ENCODE measurements at places on chromosomes 13 and 19.

DNA sequence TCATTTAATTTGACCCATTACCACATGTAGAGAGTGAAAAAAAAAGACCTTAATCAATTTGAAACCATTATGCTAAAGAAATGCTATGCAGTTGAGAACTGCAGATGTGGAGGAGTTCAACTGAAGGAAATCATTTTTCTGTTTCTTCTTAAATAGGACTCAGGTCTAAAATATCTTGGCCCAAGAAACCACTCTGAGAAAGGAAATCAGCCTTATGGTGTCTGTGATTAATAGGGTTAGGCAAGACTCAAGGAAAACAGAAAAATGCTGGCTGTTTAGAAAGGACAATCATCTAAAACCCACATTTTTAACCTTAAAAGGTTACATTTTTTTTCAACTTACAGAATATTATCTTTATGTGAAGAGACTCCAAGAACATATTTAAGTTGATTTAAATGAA lies 1.9 kb upstream of the SLITRK1 start:
- peaks cover 39% of the 10 kb centered on the region for H3K27me3 ChIP-seq
- H3K4me3 ChIP-seq: no peak overlapping the region
- H3K27ac ChIP-seq: no peak overlapping the region
- DNase-seq: no peak

- no peaks in the 10 kb centered on the region for H3K27me3 ChIP-seq
- H3K4me1 ChIP-seq: peaks cover 2% of the 10 kb centered on the region
- H3K27ac ChIP-seq: peak overlapping the region; percentile 59
- DNase-seq: peak; percentile 20
- H3K36me3 ChIP-seq: peaks cover 14% of the 10 kb centered on the region
Observed at GRCh38 chr19:46678110-46678732, 17.2 kb upstream of the DACT3 start.

DNA sequence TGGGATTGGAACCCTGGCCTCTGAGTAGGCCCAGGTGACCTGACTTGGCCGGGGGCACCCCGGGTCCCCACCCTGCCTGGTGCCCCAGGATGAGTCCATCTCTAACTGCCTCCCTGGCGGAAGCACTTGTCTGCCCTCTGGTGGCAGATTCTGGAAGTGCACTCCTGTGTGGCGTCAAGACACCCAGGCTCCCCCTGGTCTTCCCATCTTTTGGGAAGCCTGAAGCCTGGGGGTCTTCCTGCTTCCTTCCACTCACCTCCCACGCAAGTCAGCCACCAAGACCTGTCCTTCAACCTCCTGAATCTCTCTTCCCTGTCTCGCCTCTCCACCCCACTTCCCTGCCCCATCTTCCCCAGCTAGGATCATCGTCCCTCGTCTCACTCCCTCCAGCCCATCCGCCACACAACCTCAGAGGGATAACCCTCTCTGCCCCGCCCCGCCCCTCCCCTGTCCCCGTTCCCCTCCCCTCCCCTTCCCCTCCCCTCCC lies 7.4 kb downstream of the RABAC1 start:
- peaks cover 9% of the 10 kb centered on the region for H3K36me3 ChIP-seq
- H3K4me1 ChIP-seq: peaks cover 24% of the 10 kb centered on the region
- H3K4me3 ChIP-seq: peak overlapping the region; percentile 54
- DNase-seq: peak; percentile 81

DNA sequence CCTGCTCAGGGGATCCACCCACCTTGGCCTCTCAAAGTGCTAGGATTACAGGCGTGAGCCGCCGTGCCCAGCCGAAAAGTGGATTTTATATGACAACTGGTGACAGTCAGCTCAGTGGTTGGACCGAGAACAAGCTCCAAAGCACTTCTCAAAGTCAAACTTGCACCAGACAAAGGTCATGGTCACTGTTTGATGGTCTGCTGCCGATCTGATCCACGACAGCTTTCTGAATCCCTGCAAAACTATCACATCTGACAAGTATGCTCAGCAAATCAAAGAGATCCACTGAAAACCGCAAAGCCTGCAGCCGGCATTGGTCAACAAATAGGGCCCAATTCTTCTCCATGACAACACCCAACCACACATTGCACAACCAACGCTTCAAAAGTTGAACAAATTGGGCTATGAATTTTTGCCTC lies 21.6 kb upstream of the NAA16 start:
- no peak overlapping the region for H3K4me3 ChIP-seq
- no peak overlapping the region for H3K27ac ChIP-seq
- peaks cover 49% of the 10 kb centered on the region for H3K4me1 ChIP-seq
- peaks cover 5% of the 10 kb centered on the region for H3K36me3 ChIP-seq
- DNase-seq: no peak
- no peaks in the 10 kb centered on the region for H3K27me3 ChIP-seq

- H3K4me3 ChIP-seq: no peak overlapping the region
- H3K4me1 ChIP-seq: peaks cover 8% of the 10 kb centered on the region
- no peak for DNase-seq
- H3K27me3 ChIP-seq: no peaks in the 10 kb centered on the region
- no peak overlapping the region for H3K27ac ChIP-seq
- no peaks in the 10 kb centered on the region for H3K36me3 ChIP-seq
Observed at GRCh38 chr13:109547942-109548341, 238.4 kb downstream of the IRS2 start.

DNA sequence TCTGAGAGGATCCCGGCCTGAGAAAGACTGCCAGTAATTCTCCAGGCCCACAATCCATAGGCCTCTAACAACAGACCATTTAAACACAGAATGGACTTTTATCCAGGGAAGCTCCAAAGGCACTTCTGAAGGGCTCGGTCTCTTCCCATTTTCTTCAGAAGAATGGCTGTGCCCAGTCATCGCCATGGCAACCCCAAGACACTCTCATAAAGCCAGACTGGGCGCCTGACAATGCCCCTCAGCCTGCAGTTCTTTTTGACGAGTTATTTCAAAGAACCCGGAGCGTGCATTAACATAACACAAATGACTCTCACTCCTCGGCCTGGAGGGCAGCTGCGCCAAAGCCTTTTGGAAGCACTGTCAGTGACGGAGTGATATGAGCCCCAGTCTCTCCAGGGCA lies 61.0 kb downstream of the RASA3 start:
- peaks cover 25% of the 10 kb centered on the region for H3K36me3 ChIP-seq
- no peaks in the 10 kb centered on the region for H3K27me3 ChIP-seq
- no peak for DNase-seq
- peak overlapping the region; percentile 90 for H3K27ac ChIP-seq
- peaks cover 54% of the 10 kb centered on the region for H3K4me1 ChIP-seq

DNA sequence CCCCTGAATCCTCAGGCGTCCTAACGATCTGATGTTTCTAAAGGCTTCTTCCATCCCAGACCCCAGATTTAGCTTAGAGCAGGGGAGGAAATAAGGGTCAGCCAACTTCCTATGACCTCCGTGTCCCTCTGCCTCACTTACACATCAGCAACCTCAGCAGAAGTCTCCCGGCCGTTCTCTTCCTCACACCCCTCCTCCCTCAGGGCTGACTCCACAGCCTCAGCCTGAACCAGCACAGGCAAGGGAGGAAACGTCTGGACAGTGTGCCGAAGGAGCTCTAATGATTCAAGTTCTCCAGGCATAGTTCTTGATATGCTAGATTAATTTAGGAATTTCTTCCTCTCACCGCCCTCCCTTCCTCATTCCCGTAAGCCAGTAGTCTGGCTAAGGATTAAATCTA lies 121.4 kb downstream of the NUFIP1 start:
- H3K27ac ChIP-seq: no peak overlapping the region
- no peaks in the 10 kb centered on the region for H3K4me1 ChIP-seq
- DNase-seq: no peak
- H3K27me3 ChIP-seq: peaks cover 7% of the 10 kb centered on the region
- H3K4me3 ChIP-seq: no peak overlapping the region

- H3K4me1 ChIP-seq: peaks cover 78% of the 10 kb centered on the region
- peaks cover 7% of the 10 kb centered on the region for H3K36me3 ChIP-seq
- no peak for DNase-seq
- no peak overlapping the region for H3K4me3 ChIP-seq
- peak overlapping the region; percentile 84 for H3K27ac ChIP-seq
Observed at GRCh38 chr19:55638864-55639359, 1.9 kb upstream of the ZNF580 start.

DNA sequence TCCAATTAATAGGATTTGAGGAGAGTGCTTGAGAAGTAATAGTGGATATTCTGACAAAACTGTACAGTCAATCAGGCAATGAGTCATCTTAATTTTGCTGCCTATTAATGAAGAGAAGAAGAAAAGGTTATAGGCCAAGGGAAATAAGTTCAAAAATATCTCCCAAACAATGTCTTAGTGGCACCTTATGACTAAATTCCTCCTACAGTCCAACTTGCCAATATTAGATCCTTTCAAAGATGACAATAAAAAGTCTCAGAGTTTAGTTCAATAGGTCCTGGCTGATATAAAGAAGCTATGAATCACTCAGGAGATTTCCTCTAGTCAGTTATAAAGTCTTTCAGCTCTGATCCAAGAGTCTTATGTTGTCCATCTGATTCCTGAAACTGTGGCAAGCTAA lies 27.9 kb downstream of the UGGT2 start:
- H3K27me3 ChIP-seq: no peaks in the 10 kb centered on the region
- no peak for DNase-seq
- no peak overlapping the region for H3K27ac ChIP-seq
- no peak overlapping the region for H3K4me3 ChIP-seq
- H3K4me1 ChIP-seq: no peaks in the 10 kb centered on the region

- no peaks in the 10 kb centered on the region for H3K36me3 ChIP-seq
- H3K27me3 ChIP-seq: no peaks in the 10 kb centered on the region
- no peak overlapping the region for H3K4me3 ChIP-seq
- peak; percentile 9 for DNase-seq
Observed at GRCh38 chr13:76016799-76017400, 380.8 kb downstream of the LMO7 start.

GRCh38 chr13:34583181-34583580 lies 358.9 kb upstream of the NBEA start:
- H3K4me3 ChIP-seq: no peak overlapping the region
- no peaks in the 10 kb centered on the region for H3K27me3 ChIP-seq
- no peak for DNase-seq
- no peak overlapping the region for H3K27ac ChIP-seq
- H3K4me1 ChIP-seq: no peaks in the 10 kb centered on the region
- no peaks in the 10 kb centered on the region for H3K36me3 ChIP-seq

DNA sequence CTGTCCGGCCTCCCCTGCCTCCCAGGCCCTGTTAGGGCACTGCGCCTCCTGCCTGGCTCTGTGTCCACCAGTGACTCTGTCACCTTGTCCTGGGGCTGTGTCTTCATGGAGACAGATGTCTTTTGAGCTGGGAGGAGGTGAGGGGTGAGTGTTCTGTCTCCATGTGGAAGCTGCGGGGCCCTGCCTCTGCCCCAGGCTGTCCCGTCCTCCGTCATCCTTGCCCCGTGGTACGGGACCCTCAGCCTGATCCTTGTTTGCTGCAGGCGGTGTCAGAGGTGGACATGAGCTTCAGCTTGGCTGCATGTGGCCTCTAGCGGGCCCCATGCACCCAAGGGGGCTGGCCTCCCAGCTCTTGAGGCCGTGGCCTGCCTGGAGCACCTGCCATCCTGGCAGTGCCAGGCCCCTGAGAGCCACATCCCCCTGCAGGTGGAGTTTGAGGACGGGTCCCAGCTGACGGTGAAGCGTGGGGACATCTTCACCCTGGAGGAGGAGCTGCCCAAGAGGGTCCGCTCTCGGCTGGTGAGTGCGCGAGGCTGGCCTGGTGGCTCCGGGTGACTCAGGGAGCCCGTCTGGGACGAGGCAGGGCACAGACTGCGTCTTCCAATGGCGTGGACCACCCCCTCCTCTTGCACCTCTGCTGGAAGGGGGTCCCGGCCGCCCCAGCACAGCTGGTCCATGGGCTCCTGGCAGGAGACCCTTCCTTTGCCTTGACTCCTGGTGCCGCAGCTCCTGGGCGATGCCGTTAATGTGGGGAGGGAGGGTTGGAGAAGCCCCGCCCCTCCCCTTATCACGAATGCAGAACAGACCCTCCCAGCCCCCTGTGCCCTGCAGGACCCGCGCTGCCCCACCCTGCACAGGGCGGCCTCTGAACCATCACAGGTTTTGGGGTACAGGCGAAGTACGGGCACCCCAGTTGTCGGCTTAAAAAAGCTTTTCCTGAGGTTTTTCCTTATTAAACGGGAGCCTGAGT lies 181.3 kb downstream of the KDM4B start:
- H3K36me3 ChIP-seq: peaks cover 10% of the 10 kb centered on the region
- H3K4me3 ChIP-seq: no peak overlapping the region
- no peaks in the 10 kb centered on the region for H3K27me3 ChIP-seq
- no peak for DNase-seq
- H3K27ac ChIP-seq: no peak overlapping the region

- DNase-seq: no peak
- no peak overlapping the region for H3K4me3 ChIP-seq
- no peaks in the 10 kb centered on the region for H3K27me3 ChIP-seq
Observed at GRCh38 chr13:46213242-46213641, 1.5 kb downstream of the LRRC63 start.

DNA sequence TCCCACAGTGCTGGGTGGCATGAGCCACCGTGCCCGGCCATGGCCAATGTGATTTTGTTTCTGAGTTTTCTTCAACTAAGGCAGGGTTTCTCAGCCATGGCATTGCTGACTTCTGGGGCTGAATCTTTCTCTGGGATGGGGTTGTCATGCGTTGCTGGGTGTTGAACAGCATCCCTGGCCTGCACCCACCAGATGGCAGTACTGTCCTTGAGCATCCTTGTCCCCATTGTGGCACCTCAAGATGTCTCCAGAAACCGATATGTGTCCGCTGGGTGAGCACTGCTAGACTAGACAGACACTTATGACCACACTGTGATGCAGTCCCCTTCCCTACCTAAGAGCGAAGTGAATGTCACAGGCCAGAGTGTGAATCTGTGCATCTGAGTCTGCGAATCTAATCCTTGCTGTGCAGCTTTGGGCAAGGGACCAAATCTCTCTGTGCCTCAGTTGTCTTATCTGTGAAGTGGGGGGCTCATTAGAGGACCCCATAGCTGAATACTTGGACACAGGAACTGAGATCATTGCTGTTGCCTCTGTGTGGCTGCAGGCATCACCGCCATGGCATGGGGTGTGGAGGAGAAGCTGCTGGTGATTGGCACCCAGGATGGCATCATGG lies 50.3 kb upstream of the SIN3B start:
- H3K27me3 ChIP-seq: peaks cover 4% of the 10 kb centered on the region
- H3K4me3 ChIP-seq: no peak overlapping the region
- peak; percentile 31 for DNase-seq
- H3K36me3 ChIP-seq: no peaks in the 10 kb centered on the region
- H3K27ac ChIP-seq: no peak overlapping the region
